ENCODE measurements at places on chromosomes 6 and 20.

DNA sequence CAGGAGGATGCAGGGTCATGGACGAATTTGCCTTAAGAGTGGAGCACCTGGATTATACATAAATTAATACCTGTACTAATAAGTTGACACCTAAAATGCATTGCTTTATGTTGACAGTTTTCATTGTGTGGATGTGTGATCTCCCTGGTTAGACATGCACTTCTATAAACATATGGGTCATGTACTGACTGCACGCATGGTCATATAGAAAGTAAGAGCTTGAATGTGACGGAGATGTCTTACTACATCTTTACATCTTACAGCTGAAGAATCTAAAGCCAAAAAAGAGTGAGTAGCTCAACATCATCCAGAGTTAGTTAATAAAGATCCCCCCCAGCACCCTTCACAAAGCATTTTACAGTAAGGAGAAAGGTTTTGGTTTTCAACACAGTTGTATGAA, 408.4 kb upstream of the JARID2 start:
- no peak for DNase-seq
- peaks cover 5% of the 10 kb centered on the region for H3K4me1 ChIP-seq
- H3K36me3 ChIP-seq: no peaks in the 10 kb centered on the region
- H3K27me3 ChIP-seq: peaks cover 6% of the 10 kb centered on the region

DNA sequence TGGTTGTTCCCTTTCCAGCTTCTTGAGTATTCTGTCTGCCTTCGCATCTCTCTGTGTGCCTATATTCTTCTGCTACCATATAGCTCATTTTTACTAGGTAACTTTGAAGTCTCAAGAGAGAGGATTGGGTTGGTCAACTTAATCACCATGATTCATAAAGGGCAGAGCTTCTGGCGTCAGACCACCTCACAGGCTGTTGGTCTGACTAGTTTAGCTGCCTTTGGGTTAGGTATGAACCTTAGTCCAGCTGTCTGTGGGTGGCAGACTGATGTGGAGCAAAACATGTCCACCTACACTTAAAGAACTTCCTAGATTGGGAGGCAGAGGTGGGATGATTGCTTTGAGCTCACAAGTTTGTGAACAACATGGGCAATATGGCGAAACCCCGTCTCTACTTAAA, 192.2 kb upstream of the SGK1 start:
- peaks cover 2% of the 10 kb centered on the region for H3K4me1 ChIP-seq
- no peaks in the 10 kb centered on the region for H3K36me3 ChIP-seq
- DNase-seq: no peak
- no peak overlapping the region for H3K4me3 ChIP-seq
- no peak overlapping the region for H3K27ac ChIP-seq

DNA sequence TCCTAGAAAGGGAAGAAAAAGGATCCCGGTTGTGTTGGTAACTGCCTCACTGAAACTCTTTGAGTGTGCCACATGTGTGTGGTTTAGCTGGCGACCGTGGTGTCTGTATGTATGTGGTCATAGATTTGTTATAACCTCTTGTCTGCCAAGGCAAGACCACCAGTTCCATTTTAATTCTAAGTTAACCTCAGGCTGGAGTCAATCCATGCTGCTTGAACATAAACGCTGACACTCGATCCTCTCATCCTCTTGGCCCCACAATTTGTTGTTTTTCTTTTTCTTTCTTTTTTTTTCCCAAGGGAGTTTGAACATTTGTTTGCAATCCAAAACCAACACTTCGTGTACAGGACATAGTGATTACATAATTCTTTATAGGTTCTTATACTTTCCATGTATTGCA, 318.9 kb upstream of the JAG1 start:
- H3K36me3 ChIP-seq: no peaks in the 10 kb centered on the region
- H3K27ac ChIP-seq: no peak overlapping the region
- DNase-seq: no peak

DNA sequence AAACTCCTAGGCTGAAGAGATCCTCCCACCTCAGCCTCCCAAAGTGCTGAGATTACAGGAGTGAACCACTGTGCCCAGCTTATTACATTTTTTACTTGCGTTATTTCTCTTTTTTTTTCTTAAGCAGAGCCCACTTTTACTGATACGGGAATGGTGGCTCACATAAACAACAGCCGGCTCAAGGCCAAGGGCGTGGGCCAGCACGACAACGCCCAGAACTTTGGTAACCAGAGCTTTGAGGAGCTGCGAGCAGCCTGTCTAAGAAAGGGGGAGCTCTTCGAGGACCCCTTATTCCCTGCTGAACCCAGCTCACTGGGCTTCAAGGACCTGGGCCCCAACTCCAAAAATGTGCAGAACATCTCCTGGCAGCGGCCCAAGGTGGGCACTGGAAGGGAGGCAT, 10.5 kb downstream of the CAPN11 start:
- peaks cover 15% of the 10 kb centered on the region for H3K27me3 ChIP-seq
- no peak overlapping the region for H3K4me3 ChIP-seq
- no peak for DNase-seq
- no peaks in the 10 kb centered on the region for H3K36me3 ChIP-seq
- H3K4me1 ChIP-seq: peaks cover 8% of the 10 kb centered on the region

- DNase-seq: no peak
- H3K27me3 ChIP-seq: peaks cover 32% of the 10 kb centered on the region
- H3K4me3 ChIP-seq: no peak overlapping the region
- H3K36me3 ChIP-seq: no peaks in the 10 kb centered on the region
- no peak overlapping the region for H3K27ac ChIP-seq
Observed at GRCh38 chr6:87784690-87785089, 82.7 kb upstream of the AKIRIN2 start.

DNA sequence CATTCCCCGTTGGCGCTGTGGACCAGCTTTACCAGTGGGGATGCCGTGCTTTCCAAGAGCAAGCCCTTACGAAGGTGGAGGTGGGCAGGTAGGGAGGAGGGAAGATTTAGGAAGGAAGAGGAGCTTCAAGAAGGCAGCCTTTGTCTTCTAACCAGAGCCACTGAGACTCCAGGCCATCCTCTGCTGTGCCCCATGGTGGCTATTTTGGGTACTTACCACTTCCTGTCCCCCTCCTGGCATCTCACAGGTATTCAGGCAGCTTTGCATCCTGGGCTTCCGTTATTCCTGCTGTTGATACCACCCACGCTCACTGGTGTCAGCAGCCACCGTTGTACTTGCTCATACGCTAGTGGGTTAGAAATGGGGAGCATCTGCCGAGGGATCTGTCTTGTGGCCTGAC, 22.9 kb downstream of the ERMARD start:
- H3K4me3 ChIP-seq: no peak overlapping the region
- no peak overlapping the region for H3K27ac ChIP-seq
- H3K4me1 ChIP-seq: no peaks in the 10 kb centered on the region
- H3K36me3 ChIP-seq: peaks cover 12% of the 10 kb centered on the region

- DNase-seq: no peak
- H3K27me3 ChIP-seq: no peaks in the 10 kb centered on the region
- peaks cover 6% of the 10 kb centered on the region for H3K36me3 ChIP-seq
- H3K4me3 ChIP-seq: no peak overlapping the region
- no peak overlapping the region for H3K27ac ChIP-seq
- H3K4me1 ChIP-seq: no peaks in the 10 kb centered on the region
Observed at GRCh38 chr20:13554706-13555105, 84.0 kb downstream of the TASP1 start.

- H3K27ac ChIP-seq: no peak overlapping the region
- peaks cover 62% of the 10 kb centered on the region for H3K36me3 ChIP-seq
- no peak for DNase-seq
- H3K27me3 ChIP-seq: no peaks in the 10 kb centered on the region
- peaks cover 10% of the 10 kb centered on the region for H3K4me1 ChIP-seq
Observed at GRCh38 chr6:160088069-160088783, 33.4 kb upstream of the SLC22A1 start.

DNA sequence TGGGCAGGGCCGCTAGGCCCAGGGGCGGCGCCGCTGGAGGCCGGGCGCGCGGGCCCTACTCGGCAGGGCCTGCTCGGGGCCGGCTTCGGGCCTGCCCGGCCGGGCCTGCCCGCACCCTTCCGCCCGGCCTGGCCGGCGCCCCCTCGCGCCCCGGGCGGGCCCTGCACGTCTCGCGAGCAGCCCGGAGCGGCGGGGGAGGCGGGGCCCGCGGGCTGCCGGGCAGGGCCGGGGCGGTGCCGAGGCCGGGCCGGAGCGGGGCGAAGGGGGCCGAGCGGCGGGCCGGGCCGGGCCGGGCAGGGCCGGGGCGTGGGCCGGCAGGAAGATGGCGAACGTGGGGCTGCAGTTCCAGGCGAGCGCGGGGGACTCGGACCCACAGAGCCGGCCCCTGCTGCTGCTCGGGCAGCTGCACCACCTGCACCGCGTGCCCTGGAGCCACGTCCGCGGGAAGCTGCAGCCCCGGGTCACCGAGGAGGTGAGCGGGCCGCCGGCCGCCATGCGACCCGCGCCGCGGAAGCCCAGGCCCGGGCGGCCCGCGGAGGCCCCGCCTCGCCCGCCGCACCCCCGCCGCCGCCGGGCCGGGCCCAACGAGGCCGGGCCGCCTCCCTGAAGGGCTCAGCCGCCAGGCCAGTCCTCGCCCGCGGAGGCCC, at the start of gene NPEPL1:
TSS of gene NPEPL1 (plus strand) at position 222 of the 647 bp plus-strand sequence. CDS start at position 323, 101 bp downstream.
- H3K4me3 ChIP-seq: peak within 1 kb of the TSS; percentile 79
- H3K27ac ChIP-seq: peak within 1 kb of the TSS; percentile 80
- peaks cover 8% of the 10 kb centered on the region for H3K36me3 ChIP-seq
- no peaks in the 10 kb centered on the region for H3K27me3 ChIP-seq

GRCh38 chr20:62924442-62925075, 1.7 kb downstream of the DIDO1 start:
- H3K4me3 ChIP-seq: peak overlapping the region; percentile 90
- peak overlapping the region; percentile 87 for H3K27ac ChIP-seq
- peaks cover 28% of the 10 kb centered on the region for H3K36me3 ChIP-seq
- no peak for DNase-seq
- peaks cover 55% of the 10 kb centered on the region for H3K4me1 ChIP-seq

Data from T-helper 2 cell treated with Interferon-gamma antibody and Interleukin-4, amounts not matched to agents 5 μg/mL and 100 μg/mL, for 36 hours (primary cell).